Left ventricle myocardium inferior (tissue), 1 donor: ENCODE measurements at places on chromosomes 6 and 20. TPM values are rescaled to one million over a fixed set of nuclear protein-coding genes. Genes with fewer than 3 reads are reported as not detected.

GRCh38 chr6:24883618-24884017, 52.1 kb downstream of the RIPOR2 start:
- no peak overlapping the region for H3K27ac ChIP-seq
- H3K4me3 ChIP-seq = no peak overlapping the region
- no peaks in the 10 kb centered on the region for H3K4me1 ChIP-seq
- no peak for DNase-seq
- H3K36me3 ChIP-seq = no peaks in the 10 kb centered on the region
- no peaks in the 10 kb centered on the region for H3K27me3 ChIP-seq

DNA sequence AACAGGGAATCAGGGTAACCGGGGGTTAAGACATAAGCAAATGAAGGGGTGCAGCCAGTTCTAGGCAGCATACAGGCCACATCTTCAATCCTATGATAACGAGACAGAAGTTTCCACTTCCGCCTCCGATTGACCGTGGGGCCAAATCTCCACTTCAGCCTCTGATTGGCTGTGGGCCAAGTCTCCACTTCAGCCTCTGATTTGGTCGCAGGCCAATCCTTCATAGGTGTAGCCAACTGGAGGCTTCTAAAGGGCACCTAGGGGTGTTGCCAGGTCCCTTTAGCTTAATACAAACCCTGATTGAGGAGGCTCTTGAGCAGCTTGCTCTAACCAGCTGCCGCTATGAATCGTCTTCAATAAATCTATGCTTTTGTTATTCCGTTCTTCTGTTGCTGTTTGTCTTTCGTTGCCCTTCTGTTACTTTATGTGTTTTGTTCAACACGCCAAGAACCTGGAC, 2.1 kb upstream of the ERGIC3 start:
- no peak for DNase-seq
- H3K4me3 ChIP-seq = no peak overlapping the region
- H3K27ac ChIP-seq = no peak overlapping the region

DNA sequence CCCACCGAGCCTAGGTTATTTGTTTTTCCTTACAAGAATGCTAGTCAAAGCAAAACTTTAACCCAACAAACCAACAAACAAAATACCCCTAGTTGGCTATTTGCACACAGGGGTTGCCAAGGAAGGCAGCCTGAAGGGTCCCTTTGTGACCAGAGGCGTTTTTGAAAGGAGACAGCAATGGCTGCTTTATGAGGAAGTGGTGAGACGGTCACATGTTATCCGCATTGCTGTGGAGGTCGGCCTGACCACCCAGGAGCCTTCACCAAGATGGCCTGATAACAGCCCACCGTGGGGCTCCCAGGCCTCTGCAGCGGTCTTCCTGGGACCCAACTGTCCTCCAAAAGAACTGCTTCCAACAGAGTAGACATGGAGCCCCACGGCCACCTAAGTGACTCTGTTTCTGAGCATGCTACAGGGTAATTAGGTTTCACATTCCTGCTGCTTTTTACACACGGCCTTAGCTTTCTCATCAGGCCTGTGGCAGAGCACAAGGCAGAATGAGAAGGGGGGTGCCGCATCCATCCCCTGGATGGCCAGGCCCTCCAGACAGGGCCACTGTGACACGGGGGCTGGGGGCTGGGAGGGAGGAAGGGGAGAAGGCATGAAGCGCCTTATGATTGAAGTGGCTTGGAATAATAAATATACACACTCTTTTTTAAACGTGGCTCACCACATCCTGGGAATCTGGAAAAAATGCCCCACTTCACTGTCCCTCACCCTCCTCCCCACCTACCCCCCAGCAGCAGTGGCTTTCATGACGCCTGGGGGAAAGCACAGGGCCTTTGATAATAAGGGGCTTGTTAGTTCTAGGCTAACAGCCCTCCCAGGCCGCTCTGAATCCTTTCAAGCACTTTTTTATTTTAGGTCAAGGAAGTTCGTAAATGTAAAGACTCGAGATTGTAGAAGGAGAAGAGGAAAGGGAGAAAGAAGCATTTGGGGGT, 86.0 kb downstream of the CLIC5 start:
- H3K27me3 ChIP-seq = no peaks in the 10 kb centered on the region
- DNase-seq = no peak
- peak overlapping the region; percentile 60 for H3K27ac ChIP-seq
- H3K4me3 ChIP-seq = no peak overlapping the region

DNA sequence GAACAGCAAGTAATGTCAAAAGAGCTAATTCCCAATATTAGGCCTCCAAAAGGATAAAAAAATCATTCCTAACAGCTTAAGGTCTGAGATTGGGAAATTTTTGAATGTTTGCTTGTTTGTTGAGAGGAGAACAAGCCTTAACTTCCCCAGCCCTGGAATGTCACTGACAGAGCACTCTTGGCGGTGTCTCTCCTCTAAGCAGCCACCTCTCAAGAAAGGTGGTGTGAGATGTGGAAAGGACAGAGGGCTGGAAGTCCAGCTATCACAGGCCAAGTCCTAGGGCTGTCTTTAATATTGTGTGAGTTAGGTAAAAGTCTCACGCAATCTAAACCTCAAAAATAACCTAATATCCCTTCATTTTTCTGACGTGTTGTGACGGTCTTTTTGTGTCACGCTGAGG, 101.6 kb downstream of the MTFR2 start:
- no peak overlapping the region for H3K4me3 ChIP-seq
- peaks cover 76% of the 10 kb centered on the region for H3K4me1 ChIP-seq
- peak overlapping the region; percentile 56 for H3K27ac ChIP-seq
- no peaks in the 10 kb centered on the region for H3K27me3 ChIP-seq

GRCh38 chr6:42046464-42047212, 3.7 kb upstream of the TAF8 start:
- peaks cover 1% of the 10 kb centered on the region for H3K36me3 ChIP-seq
- no peak for DNase-seq
- no peaks in the 10 kb centered on the region for H3K27me3 ChIP-seq
- H3K4me1 ChIP-seq = peaks cover 98% of the 10 kb centered on the region
- H3K4me3 ChIP-seq = peak overlapping the region; percentile 83
- peak overlapping the region; percentile 97 for H3K27ac ChIP-seq

DNA sequence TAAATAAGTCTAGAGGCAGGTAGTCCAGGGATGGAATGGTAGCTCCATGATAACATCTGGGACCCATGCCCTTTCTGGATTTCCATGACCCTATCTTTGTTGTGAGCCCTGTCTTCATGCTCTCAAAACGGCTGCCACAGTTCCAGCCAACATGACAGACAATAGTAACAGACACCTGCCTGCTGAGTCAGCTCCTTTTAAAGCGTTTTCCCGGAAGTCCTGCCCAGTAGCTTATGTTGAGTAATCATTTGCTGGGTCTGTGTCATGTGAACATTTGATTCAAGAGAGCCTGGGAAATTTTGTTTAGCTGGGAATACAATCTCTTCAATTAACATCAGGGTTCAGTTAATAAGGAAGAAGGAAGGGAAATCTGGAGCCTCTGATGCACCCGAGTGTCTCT, 262.2 kb upstream of the SULF2 start:
- no peaks in the 10 kb centered on the region for H3K36me3 ChIP-seq
- DNase-seq = no peak

Gene SLC17A4
- total RNA-seq = not detected

DNA sequence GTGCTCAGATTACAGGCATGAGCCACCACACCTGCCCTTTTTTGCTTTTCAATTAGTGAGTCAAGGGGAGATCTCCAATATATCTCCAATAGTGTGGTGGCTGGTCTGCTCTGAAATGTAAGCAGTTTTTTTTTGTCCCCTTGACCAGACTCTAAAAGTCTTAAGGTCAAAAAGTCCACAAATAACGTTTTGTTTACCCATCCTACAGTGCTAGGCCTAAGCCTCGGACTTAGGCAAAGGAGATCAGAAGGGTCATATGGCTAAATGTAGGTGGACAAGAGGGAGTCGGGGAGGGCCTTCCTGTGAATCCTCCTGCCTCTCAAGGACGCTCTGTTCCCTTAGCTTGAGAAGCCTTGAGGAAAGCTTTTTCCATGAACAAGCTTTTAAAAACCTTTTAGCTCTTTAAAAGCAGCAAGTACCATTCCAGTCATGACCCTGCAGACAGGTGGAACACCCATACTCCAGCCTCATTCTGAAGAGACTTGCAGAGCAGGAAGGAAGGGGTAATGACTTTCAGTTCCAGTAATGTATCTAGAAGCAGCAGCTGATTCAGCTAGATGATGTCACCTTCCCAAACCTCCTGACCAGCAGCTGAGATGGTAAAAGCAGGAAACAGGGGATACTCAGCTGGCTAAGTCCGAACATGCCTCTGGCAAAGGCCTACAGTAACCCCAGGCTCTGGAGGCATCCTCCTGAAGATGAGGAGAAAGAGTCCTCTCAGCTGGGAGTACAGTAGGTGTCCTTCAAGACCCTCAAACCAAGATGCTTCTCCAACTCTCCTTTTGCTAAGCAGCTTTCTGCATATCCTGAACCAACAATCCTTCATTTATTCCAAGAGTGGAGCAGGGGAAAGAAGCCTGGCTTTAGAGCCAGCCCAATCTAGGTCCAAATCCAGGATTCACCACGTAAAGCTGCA, 23.6 kb downstream of the BCL2L1 start:
- peak overlapping the region; percentile 84 for H3K27ac ChIP-seq
- H3K4me1 ChIP-seq = peaks cover 98% of the 10 kb centered on the region
- no peaks in the 10 kb centered on the region for H3K27me3 ChIP-seq
- DNase-seq = no peak

GRCh38 chr6:107820338-107821261, 3.5 kb downstream of the SCML4 start:
- no peak overlapping the region for H3K27ac ChIP-seq
- peak overlapping the region; percentile 41 for H3K4me3 ChIP-seq
- H3K27me3 ChIP-seq = peaks cover 40% of the 10 kb centered on the region
- H3K4me1 ChIP-seq = peaks cover 14% of the 10 kb centered on the region
- no peak for DNase-seq

Gene MUC22
- total RNA-seq = 0.08 TPM

Gene BFSP1
- total RNA-seq = 0.66 TPM

DNA sequence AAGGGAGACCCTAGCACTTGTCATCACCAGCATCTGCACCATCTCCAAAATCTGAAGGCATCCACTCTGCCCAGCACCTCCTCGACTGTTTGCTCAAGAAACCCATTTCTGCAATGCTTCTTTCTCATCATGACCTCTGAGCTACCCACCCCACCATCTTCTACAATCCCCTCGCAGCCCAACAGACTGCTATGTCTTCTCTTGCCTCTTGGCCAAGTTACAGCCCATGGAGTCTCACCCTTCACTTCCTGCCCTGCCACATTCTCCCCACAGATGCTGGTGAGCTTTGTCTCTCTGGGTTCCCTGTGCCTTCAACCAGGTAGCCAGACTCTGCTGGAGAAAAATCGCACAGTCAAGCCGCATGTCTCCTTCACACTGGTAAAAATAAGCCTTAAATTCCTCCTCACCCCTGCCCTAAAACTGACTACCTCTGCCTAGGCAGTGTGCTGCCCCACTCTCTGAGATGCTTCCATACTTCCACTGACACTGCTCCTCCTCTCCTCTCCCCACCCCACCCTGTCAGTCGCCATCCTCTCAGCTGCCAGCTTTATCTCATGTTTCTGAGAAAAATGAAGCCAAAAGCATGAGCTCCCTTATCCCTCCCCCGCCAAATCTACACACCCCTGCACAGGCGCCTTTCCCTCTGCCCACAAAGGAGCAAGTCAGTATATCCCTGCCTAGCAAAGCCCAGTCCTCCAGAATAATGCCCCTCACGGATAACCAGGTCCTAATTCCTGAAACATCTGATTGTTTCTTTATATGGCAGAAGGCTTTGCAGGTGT, 2.3 kb upstream of the TXNDC5 start:
- H3K36me3 ChIP-seq = no peaks in the 10 kb centered on the region
- H3K27ac ChIP-seq = peak overlapping the region; percentile 47
- H3K27me3 ChIP-seq = no peaks in the 10 kb centered on the region
- no peak for DNase-seq

Gene WFDC2
- not detected for total RNA-seq

DNA sequence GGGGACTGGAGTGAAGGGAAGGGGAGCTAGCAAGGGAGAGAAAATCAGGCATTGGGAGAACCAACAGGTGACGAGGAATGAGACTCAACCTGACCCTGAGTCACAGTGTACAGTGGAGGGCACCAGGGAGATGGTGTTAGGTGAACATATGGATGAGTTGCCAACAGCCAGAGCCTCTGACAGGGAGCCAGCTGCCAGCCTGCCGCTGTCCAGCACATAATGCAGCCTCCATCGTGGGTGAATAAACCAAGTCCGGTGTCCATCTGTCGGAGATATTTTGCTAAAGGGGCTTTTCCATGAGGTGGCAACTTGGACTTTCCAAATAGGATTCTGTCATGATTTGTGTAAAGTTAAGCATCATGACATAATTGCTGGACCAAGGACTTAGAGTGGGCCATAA, 88.1 kb downstream of the CDH4 start:
- no peaks in the 10 kb centered on the region for H3K36me3 ChIP-seq
- peaks cover 78% of the 10 kb centered on the region for H3K27me3 ChIP-seq
- H3K27ac ChIP-seq = no peak overlapping the region

GRCh38 chr20:45257161-45257560, 2.8 kb upstream of the SLPI start:
- H3K36me3 ChIP-seq = no peaks in the 10 kb centered on the region
- no peak overlapping the region for H3K27ac ChIP-seq
- DNase-seq = no peak
- no peak overlapping the region for H3K4me3 ChIP-seq
- peaks cover 55% of the 10 kb centered on the region for H3K27me3 ChIP-seq
- no peaks in the 10 kb centered on the region for H3K4me1 ChIP-seq

DNA sequence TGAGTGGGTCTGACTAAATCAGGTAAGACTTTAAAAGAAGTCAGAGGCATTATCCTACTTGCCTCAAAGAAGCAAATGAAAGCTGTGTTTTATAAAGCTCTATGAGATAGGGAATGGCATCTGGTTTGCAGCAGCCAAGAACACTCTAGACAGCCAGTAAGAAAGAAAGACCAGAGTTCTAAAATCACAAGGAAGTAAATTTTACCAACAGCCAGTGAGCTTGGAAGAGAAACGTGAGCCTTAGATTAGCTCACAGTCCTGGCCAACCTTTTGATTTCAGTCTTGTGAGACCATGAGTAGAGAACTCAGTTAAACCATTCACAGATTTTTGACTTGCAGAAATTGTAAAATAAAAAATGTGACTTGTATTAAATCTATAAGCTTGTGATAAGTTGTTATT, 693.0 kb downstream of the EYS start:
- H3K4me3 ChIP-seq = no peak overlapping the region
- no peaks in the 10 kb centered on the region for H3K27me3 ChIP-seq
- H3K27ac ChIP-seq = no peak overlapping the region
- H3K36me3 ChIP-seq = no peaks in the 10 kb centered on the region
- no peaks in the 10 kb centered on the region for H3K4me1 ChIP-seq

Gene GLP1R
- 7.5 TPM for total RNA-seq

- DNase-seq = no peak
- no peak overlapping the region for H3K4me3 ChIP-seq
- H3K27ac ChIP-seq = no peak overlapping the region
- no peaks in the 10 kb centered on the region for H3K27me3 ChIP-seq
Measured at GRCh38 chr6:108736002-108736361, 112.2 kb upstream of the ARMC2 start.

DNA sequence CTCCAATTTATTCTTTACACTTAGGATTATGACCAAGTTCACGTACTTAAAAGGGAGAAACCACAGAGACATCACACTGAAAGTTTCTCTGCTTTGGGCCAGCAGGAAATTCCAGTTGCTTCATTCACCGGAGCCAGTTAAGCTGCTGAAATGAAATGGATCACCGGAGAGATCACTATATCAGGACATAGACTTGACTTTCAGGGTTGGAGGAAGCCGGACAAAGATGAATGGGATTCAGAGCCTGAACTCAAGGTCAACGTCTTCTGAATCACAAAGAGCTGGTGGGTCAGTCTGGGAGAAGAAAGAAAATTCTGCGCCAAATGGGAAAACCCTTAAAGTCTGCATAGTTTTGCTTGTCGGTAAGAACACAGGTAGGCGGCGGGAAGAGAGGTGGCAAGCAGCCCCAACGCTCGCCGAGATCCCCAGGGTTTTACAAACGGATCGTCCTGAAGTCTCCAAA, 81.9 kb upstream of the CCDC28A start:
- H3K4me3 ChIP-seq = peak overlapping the region; percentile 86
- peaks cover 11% of the 10 kb centered on the region for H3K4me1 ChIP-seq
- no peak for DNase-seq
- no peaks in the 10 kb centered on the region for H3K27me3 ChIP-seq

Gene CST4
- total RNA-seq = not detected
